Activated CD4-positive, alpha-beta T cell treated with anti-CD3 and anti-CD28 coated beads, Interleukin-2, amount 50 U/mL, for 48 hours (primary cell): ENCODE measurements at places on chromosomes 3 and 15.

DNA sequence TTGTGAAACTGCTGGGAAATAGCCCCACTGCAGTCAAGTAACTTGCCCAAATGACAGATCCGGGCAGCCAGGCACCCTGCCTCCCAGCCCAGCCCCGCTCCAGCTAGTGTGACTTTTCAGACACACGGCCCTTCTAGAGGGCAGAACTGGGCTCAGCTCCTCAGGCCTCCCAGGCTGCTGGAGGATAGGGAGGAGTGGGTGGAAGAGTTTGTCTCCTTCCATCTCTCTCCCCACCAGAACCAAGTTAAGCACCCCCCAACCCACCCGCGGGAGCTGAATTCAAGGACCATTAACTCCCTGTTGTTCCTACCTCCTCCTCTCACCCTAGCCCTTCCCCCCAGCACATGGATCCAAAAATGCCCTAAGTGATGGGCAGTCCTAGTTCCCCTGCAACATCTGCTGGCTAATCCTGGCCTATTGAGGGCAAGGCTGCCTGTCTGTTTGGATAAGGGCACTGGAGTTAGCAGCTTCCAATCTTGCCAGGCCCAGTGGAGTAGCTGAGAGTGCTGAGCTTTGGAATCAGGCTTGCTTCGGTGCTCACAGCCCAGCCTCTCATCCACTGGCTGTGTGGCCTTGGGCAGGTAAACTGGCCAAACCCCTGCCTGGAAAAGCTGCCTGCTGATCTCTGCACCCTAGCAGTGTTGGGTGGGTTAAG, 3.1 kb downstream of the CCDC33 start:
- no peak for DNase-seq

- DNase-seq: no peak
Observed at GRCh38 chr3:81888914-81889557, 127.6 kb upstream of the GBE1 start.

- DNase-seq: no peak
Observed at GRCh38 chr3:57080171-57080570, 19.7 kb downstream of the SPATA12 start.

DNA sequence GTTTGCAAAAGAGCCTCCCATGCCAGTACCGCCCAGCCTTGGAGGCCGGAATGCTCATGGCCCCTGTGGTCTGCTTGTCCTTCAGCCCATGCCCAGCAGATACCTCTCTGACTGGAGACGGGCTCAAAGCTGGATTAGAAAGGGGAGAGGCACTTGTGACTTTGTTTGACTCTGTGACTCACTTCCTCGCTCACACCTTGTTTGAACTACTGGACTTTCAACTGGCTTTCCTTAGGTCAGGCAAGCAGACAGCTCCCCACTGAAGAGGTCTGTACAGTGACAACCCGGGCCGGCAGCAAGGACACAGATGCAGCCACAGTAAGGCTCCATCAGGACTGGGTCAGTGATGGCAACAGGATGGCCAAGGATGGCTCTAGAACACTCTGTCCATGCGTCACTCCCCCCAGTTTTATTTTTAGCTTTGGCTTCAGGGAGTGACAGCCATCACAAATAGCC, 98.6 kb upstream of the ABHD17C start:
- DNase-seq: no peak
